H4 (cell line): ENCODE measurements at places on chromosomes 2 and 18. TPM values are rescaled to one million over a fixed set of nuclear protein-coding genes. Genes with fewer than 3 reads are reported as not detected.
A peak's percentile ranks its signal among the peaks of the same experiment; 100 is the strongest.

DNA sequence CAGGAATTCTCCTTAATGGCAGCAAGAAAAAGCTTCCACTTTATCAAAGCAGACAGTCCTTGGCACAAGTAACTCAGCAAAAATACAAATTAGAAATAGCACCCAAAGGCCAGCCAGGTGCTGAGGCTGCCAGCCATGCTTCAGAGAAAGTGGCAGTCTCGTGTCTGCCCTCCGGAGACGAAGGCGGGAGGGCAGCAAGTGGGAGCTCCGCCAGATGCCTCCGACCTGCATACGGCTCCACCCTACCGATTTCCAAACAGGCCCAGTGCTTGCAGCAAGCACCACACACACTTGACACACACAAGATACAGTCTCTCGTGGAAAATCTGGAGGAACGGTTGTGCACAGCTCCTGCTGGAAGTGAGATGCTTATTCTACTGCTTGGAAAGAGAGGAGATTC is 134.9 kb upstream of the REV1 start:
- DNase-seq, result no peak

- DNase-seq, result peak; percentile 70
Observed at GRCh38 chr2:157497638-157498314, 53.9 kb upstream of the CYTIP start.

The RALBP1 gene
- total RNA-seq, result 49.0 and 53.8 TPM in 2 replicates

GRCh38 chr2:33730193-33730592 is 131.1 kb upstream of the FAM98A start:
- no peak for DNase-seq

DNA sequence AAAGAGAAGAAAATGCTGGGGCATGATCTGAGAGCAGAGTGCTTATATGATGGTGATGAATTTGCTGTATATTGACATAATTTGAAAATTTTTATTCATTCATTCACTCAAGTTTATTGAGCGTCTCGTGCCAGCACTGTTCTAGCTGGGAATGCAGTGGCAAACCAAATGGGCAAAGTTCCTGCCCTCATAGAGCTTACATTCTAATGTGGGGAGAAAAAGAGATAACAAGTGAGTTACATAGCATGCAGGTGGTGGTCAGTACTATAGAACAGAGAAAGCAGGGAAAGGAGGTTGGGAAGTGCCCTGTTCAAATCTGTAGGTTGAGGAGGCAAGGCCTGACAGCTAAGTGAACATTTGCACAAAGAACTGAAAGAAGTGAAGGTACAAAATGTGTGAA is 4.3 kb downstream of the CEP192 start:
- no peak for DNase-seq

DNA sequence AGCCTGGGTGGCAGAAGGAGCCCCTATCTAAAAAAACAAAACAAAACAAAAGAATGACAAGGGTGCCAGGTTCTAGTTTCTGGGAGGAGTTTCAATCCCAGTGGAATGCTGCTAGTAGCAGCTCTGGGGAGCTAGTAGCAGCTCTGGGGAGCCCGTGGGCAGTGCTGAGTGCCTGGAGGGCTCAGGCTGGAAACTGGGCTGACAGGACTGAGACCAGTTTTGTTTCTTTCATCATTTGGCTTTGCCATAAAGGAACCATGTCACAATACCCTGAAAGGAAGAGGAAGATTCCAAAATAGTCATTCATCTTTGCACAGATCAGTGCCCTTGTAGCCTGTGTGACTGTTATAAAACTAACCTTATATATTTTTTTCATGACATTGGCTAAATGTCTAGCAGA is 10.6 kb downstream of the MFSD6 start:
- DNase-seq, result no peak

DNA sequence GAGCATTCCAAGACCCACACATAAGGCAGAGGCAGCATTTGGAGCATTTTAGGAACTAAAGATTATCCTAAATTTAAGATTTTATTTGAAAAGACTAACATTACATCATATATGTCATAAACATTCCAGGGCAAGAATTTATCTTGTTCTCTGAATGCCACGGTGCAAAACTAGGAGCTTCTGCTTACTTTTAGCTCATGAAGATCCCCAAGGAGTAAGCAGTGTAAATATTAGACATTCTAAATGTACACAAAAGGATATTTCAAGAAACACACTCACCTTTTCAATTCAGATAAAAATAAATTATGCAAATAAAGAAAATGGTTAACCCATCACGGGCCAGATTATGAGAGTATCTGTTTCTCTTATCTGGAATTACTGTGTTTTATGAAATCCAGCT is 101.7 kb upstream of the ETAA1 start:
- DNase-seq, result no peak

The ODC1 gene
- total RNA-seq, result 123 and 131 TPM in 2 replicates

DNA sequence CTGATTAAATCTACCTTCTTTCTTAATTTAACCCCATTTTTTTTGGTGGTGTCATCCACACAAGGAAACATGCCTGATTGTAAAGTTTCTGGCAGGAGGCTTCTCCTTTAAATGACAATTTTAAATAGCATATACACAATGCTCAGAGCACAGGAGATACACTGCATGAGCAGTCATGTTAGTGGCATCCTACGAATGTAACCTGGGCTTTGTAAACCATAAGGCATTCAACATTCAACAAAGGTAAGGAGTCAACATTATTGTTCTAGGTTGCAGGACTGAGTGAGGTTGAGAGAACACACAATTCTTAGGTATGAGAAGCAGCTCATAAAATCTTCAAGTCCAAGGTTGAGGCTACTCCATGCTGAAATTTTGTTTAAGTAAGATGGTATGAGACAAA is 266.6 kb upstream of the SIX2 start:
- DNase-seq, result no peak

GRCh38 chr2:74728842-74729241 is 74.8 kb downstream of the SEMA4F start:
- DNase-seq, result no peak

DNA sequence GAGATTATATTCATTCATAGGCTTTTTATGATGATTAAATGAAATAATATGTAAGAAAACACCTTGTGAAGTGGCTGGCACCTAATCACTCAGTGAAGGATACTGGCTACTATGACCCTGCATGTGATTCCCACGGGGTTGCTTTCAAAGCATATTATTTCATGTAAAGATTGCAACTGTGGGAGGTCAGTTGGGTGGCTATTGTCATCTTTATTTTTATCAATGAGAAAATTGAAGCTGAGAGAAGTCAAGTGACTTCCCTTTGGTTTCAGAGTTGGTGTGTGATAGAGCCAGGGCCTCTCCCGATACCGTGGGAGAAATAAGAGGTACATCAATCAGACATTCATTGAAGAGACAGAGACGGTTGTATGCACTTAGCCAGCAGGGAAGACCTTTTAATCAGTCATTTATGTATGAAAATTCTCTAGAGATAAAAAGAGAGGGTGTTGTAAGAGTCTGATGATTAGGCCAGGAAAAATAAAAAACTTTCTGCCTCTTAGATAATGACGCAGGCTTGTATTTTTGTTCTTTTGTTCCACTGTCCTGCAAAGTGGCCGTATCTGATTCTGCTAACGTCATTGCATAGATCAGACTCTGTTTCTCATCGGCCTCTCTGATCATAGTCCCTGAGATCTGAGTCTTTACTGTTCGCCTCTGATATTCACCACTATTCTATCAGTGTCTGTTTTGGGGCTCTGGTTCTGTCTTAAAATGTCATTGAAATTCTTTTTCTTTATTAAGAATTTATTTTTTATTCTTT is 50.5 kb downstream of the QPCT start:
- DNase-seq, result no peak

DNA sequence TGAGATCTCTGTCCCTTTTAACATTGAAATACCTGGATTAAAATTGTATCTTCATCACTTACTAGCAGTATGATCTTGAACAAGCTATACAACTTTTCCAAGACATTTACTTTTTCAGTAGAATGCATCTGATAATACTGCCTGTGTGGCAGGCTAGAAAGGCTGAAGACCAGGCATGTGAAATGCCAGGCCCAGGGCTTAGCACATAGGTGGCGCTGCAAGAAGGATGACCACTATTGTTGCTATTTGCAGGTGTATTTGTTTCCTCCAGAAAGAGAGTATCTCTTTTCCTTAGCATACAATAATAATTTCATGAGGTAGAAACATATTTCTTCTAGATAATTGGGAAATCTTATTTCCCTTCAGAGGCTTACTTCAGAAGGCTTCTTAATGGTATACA is 331.3 kb downstream of the THSD7B start:
- no peak for DNase-seq

The TACR1 gene
- total RNA-seq, result 0.14 TPM in 1 of 2 replicates, not detected in the other

GRCh38 chr2:242020196-242021004 is 150.9 kb downstream of the RTP5 start:
- no peak for DNase-seq

The VWC2L gene
- total RNA-seq, result not detected in 2 replicates

DNA sequence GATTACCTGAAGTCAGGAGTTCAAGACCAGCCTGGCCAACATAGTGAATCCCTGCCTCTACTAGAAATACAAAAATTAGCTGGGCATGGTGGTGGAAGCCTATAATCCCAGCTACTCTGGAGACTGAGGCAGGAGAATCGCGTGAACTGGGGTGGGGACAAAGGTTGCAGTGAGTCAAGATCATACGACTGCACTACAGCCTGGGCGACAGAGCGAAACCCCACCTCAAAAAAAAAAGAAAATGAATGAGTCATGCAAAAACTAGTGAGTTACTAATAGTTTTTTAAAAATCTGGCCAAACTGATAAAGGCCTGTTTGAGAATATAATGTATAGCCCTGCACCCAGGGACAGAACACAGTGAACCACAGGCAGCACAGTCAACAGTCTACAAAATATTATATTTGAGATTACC is 17.5 kb downstream of the AFG3L2 start:
- no peak for DNase-seq

- peak; percentile 21 for DNase-seq
Observed at GRCh38 chr2:181573140-181573736, 83.7 kb downstream of the CERKL start.

GRCh38 chr18:73007195-73007914 is 139.6 kb upstream of the NETO1 start:
- DNase-seq, result no peak

DNA sequence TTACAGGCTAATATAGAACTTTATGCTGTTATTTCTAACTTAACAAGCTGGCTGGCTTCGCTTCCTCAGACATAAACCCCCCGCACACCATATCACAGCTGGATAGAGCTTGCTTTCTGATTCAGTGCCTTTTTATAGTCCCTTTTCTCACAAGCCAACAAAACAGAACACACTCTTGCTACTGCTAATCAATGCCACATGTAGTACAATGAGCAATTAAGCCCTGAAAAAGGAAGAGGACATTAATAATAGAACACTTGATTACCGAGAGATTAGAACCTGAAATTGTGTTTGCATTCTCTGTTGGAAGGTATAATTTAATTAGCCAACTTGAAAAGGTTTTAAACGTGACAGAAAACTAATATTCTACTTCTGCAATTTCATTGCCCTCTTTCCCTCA is 267.7 kb upstream of the CYRIA start:
- no peak for DNase-seq

GRCh38 chr2:175008801-175009495 is 3.8 kb upstream of the CHN1 start:
- DNase-seq, result no peak

The GAL3ST2 gene
- total RNA-seq, result not detected in 2 replicates

- peak; percentile 79 for DNase-seq
Observed at GRCh38 chr2:216692636-216693413, 2.5 kb downstream of the IGFBP5 start.
